GDM1 (cell line): ENCODE measurements at places on chromosomes 4 and X.
A peak's percentile ranks its signal among the peaks of the same experiment; 100 is the strongest.

DNA sequence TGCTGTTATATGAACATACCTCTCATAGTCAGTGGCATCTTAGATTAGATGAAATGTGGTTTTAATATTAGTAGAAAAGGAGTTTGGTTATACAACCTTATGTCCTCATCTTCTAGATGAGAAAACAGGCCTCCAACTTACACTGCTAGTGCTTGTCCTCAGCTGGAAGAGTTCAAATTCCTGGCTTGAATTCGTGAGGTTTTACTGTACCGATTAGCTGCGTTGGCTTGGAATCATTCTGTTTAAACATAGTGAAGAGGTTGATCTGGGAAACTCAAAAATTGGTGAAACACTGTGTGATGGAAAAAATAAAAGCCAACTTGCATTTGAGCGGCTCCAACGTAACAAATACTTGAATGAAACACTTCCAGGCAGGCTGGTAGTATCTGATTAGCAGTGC is 81.0 kb downstream of the LNX1 start:
- DNase-seq, result no peak

GRCh38 chr4:163495900-163496299 is 1.4 kb downstream of the TMA16 start:
- no peak for DNase-seq

DNA sequence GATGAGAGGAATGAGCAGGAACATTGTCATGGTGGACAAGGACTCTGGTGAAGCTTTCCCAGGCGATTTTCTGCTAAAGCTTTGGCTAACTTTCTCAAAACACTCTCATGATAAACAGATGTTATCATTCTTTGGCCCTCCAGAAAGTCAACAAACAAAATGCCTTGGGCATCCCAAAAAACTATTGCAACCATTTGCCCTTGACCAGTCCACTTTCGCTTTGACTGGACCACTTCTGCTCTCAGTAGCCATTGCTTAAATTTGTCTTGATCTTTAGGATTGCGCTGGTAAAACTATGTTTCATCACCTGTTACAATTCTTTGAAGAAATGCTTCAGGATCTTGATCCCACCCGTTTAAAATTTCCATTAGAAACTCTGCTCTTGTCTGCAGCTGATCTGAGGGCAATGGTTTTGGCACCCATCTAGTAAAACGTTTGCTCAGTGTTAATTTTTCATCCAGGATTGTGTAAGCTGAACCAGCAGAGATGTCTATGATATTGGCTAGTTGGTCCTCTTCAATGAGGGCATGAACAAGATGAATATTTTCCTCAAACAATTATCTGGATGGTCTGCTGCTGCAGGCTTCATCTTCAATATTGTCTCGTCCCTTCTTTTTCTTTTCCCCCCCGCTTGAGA is 14.8 kb downstream of the TBC1D1 start:
- no peak for DNase-seq

- peak; percentile 1 for DNase-seq
Observed at GRCh38 chr4:57763070-57763469, 652.9 kb upstream of the IGFBP7 start.

DNA sequence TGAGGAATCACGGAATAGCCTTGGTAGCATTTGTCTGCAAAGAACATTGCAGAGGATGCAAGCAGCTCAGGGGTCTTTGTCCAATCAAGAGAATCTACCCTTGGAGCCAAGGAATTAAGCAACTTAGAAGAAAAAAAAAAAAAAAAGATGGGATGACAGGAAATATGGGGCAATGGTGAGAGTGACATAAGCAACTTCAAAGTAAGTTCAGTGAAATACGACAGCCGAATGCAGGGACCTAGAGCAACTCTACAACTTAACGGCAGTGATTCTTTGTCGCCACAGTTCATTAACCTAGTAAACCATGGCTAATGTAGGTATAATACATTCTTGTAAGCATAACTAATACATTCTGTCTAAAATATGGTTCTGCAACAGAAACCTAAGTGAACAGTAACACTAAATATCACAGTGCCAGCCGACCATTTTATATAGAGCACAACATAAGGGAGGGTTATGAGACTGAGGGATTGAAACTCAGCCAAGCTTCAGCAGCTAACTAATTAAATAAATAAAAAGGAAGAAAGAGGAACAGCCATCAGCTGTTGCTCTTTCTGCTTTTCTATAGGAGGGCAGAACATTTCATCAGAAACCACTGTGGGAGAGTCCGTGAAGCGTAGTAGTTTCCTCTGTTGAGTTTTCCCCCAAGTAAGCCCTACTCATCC is 74.7 kb downstream of the PPARGC1A start:
- no peak for DNase-seq

DNA sequence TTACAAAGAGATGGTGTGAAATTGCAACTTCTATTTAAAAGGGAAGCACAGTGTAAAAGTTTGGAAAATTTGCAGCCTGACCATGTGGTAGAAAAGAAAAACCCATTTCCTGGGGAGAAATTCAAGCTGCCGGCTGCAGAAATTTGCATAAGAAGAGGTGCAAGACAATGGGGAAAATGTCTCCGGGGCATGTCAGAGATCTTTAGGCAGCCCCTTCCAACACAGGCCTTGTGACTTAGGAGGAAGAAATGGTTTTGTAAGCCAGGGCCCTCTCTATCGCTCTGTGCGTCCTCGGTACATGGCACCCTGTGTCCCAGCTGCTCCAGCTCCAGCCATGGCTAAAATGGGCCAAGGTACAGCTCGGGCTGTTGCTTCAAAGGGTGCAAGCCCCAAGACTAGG is 40.4 kb downstream of the CCDC158 start:
- no peak for DNase-seq
